ENCODE measurements at places on chromosomes 12 and 14.

GRCh38 chr14:50924843-50925242, 19.4 kb downstream of the PYGL start:
- DNase-seq = no peak

DNA sequence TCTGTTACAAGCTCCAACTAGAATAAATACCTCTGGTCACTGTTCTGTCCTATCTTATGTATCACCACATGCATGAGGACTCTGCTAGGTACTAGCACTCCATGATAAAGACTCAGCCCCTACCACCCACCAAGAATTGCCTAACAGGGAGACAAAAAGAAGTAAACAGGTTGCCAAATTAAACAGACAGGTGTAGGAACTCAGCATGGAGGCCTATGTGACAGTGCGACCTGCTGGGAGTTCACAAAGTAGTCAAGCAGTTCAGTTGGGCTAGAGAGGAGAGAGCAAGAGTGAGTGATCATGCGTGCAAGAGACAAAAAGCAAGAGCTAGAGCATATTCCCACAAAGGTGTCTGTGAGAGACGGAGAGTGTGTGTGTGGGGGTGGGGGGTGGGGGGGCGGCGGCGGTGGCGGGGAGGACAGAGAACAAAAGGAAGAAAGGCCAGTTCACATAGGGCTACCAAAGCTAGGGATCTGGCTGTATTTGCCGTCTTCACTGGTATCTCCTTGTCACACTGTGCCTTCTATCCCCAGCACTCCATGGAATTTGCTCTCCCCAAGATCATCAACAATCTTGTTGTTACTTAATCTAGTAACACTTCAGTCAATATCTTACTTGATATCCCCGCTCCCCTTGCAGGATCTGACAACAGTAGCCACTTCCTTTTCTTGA, 81.2 kb downstream of the SPPL3 start:
- no peak for DNase-seq

DNA sequence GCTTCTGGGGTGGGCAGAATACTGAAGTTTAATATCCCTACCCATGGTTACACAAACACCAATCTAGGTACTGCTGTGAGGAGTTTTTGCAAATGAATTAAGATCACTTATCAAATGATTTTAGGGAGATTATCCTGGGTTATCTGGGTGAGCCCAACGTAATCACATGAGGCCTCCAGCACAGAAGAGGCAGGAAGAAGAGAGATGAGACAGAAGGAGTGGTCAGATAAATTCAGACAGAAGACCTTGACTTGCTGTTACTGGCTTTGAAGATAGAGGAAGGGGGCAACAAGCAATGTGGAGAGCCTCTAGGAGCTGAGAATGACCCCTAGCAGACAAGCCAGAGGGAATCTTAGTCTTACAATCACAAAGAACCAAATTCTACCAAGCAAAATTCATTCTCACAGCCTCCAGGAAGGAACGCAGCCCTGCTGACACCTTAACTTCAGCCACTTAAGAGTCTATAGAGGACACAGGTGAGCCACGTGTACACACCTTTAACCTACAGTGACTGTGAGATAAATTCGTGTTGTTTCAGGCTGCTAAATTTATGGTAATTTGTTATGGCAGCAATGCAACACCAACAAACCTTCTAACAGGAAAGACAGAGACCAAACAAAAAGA, 49.4 kb downstream of the FERMT2 start:
- no peak for DNase-seq

DNA sequence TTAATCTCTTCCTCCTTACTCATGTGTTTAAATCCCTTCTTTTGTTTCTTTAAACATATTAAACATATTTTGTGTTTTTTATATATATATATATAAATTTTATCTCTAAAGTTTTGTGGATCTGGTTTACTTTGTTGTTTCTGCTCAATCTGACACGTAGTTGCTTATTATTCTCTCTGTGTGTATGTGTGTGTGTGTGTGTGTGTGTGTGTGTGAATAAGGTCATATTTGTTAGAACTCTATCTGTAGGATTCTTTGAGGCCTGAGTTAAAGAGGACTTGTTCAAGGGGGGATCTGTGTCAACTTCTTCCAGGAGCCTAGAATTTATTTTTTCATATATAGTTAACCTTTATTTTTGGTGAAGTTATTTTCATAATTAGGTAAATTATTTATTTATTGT, 2.7 kb downstream of the GPR65 start:
- no peak for DNase-seq

GRCh38 chr14:25250516-25250915, 200.6 kb upstream of the STXBP6 start:
- no peak for DNase-seq

GRCh38 chr12:115097416-115097815, 413.4 kb upstream of the TBX3 start:
- DNase-seq = no peak

GRCh38 chr12:42663621-42664020, 74.1 kb upstream of the PRICKLE1 start:
- no peak for DNase-seq

- DNase-seq = no peak
Measured at GRCh38 chr12:115072712-115073111, 388.7 kb upstream of the TBX3 start.

- no peak for DNase-seq
Measured at GRCh38 chr12:46455648-46456352, 83.2 kb upstream of the SLC38A2 start.

DNA sequence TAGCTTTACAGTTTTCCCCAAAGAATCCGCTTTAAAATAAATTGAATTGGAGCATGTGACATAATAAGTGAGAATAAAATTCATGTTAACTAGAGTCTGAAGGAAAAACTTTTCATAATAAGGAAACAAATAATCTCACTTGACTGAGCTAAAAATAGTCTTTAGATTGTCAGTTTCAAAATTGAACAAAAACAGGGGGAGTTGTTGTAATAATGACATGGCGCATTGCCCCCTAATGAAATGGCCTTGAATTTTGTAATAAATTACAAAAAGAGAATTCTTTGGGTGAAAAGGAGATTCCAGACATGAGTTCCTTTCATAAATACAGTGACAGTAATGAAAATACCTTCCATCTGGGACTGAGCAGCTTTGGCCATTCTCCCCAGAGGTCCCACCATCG, 178.6 kb downstream of the EFCAB11 start:
- DNase-seq = no peak

GRCh38 chr14:61106271-61106958, 125.4 kb downstream of the SLC38A6 start:
- no peak for DNase-seq

GRCh38 chr12:15584366-15585041, 204.7 kb downstream of the EPS8 start:
- no peak for DNase-seq

- DNase-seq = no peak
Measured at GRCh38 chr14:70789361-70789760, 20.0 kb downstream of the MAP3K9 start.

DNA sequence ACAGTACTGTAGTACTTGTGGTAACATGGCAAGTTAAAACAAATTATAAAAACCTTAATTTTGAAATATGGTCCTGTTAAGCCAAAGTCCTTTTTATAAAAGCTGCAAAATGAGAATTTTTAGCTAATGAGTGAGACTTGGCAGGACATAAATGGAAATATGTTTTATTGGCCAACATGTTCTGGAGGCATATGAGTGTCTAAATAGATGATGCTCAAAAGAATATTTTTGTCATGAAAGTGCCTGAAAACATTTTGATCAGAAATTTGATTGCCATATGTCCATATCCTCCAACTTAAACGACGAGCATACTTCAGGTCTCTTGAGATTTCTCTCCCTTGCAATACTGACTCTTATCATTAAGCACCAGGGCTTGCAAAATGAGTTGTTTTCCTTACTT, 972.6 kb downstream of the TMTC2 start:
- DNase-seq = no peak

- no peak for DNase-seq
Measured at GRCh38 chr14:72013721-72014345, 81.6 kb downstream of the RGS6 start.

DNA sequence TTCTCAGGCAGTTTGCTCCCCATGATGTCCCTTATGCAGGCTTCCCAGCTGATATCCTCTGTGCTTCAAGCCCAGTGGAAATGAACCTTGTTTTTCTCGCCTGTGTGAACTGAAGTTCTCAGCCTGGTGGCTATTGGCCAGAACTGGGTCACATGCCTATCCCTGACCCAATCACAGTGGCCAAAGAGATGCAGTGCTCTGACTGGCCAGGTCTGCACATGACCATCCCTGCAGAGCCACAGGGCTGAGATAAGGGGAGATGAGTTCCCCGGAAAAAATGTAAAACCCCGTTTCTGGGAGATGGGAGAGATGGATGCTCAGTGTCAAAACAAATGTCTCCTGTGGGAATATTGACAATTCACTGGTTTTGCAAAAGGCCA, 34.7 kb upstream of the FZD10 start:
- no peak for DNase-seq

DNA sequence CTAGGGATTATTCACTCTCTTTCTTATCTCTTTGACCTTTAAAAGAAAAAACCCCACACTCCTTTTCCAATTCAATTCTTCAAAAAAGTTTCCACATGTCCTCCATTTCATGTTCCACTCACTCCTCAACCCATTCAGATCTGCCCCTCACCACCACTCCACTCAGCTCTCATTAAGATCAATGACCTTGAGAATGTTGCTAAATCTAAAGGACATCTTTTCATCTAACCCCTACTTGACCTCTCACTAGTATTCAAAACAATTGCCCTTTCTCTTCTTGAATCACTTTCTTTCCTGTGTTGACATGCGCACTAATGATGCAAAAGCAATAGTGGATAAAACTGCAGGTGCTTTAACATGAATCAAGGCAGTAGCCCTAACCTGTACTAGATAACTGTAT, 9.9 kb downstream of the HECTD1 start:
- no peak for DNase-seq

- no peak for DNase-seq
Measured at GRCh38 chr12:44127966-44128710, 292.3 kb downstream of the TMEM117 start.

- DNase-seq = no peak
Measured at GRCh38 chr12:59886131-59886733, 290.4 kb downstream of the SLC16A7 start.

DNA sequence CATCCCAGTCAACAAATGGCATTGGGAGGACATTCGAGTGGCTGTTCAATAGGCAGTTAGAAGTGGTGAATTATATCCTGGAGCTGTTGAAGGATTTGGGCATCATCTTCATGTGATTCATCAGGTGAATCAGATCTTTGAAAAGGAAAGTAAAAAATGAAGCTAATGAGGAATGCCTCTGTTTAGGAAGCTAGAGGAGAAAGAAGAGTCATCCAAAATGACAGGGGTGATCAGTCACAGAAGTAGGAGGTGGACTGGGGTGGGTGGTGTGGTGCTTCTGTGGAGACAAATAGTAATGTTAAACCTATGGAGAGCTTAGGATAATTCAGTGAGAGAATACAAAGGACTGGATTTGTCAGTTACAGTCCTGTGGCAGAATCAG, 32.7 kb downstream of the DIP2B start:
- DNase-seq = no peak

DNA sequence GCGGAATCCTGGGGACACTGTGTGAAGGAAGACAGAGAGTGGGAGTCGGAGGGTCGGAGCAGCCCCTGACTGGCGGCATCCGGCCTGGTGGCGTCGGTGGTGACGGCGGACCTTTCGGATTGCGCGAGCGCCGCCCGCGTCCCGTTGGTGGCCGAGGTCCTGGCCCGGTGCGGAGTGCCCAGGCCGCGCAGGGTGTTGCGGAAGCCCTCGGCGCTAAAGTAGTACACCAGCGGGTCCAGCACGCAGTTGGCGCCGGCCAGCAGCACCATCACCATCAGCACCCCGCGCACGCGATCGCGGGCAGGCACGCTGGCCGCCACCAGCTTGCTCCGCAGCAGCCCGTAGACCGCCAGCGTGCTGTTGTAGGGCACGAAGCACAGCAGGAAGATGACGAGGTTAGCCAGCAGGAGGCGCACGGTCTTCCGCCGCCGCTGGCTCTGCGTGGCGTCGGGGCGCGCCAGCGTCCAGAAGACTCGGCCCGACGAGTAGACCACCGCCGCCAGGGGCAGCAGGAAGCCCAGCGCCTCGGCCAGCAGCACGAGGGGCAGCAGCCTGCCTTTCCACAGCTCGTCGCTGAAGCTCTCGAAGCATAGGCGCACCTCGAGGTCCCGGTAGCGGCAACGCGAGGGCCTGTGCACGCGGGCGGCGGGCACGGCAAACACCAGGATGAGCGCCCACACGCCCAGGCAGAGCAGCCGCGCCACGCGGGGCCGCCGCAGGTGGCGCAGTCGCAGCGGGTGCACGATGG, 13.1 kb upstream of the CHD4 start:
- no peak for DNase-seq

DNA sequence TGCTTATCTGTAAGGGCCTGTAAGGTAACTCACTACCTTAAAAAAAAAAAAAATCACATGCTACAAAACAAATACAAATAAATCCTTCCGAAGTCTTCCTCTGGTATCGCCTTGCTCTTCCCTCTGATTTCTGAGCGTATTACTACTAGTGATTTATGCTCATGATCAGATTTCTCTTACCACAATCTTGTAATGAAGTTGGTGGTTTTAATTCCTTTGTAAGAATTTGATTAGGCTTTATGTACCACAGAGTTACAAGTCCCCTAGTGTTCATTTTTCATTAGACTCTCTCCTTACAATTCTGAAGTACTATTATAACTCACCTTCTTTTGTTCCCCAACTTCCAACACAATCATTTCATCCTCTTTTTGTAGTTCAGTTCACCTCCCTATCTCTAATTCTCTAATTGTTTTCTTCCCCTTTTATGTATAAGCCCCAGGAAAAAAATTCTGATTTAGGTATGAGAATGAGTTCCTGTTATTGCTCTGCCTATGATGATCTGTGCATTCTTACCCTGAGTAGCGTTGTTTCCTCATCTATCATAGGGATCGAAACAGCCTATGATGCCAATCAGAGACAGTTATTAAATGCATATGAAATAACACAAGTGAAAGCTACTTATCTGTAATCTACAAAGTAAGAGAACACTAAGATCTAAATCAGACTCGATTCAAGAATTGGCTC, 81.5 kb downstream of the EPS8 start:
- no peak for DNase-seq

GRCh38 chr12:75766263-75767160, 255.1 kb upstream of the KRR1 start:
- DNase-seq = no peak

GRCh38 chr12:61385771-61386170, 874.4 kb upstream of the USP15 start:
- no peak for DNase-seq

DNA sequence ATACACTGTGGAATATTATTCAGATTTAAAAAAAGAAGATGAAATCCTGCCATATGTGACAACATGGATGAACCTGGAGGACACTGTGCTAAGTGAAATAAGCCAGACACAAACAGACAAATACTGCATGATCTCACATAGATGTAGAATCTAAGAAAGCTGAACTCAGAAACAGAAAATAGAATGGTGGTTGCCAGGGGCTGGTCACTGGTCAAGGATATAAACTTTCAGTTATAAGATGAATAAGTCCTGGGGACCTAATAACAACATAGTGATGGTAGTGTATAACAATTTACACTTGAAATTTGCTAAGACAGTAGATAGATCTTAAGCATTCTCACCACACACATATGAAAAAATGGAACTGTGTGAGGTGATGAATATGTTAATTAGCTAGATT, 161.3 kb upstream of the TMCC3 start:
- no peak for DNase-seq

Data from GM19239 (cell line).